ENCODE measurements at places on chromosomes 2 and 18.

GRCh38 chr2:185522472-185522871, 216.1 kb upstream of the FSIP2 start:
- DNase-seq, result no peak

DNA sequence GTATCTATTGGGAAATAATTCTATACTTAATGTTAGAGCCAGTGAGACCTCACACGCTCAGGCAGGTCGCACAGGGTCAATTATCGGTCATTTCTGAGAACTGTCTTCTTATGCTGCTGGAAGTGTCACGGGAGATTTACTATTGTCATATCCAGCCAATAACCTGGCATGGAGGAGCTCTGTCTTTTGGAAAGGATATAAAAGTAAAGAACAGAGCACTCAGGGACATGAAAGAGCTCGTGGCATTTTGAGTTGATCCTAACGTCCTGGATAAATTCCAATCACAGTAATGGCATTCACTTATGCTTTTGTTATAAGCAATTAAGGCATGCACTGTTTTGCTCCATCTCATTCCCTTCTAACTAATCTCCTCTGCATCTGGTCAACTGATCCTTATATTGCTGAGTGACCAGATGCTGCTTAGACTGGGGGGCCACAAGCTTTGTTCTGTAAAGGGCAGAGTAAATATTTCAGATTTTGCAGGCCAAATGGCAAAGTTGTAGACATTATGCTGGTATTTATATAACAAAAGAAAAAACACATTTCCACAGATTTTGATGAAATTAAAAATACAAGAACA, 453.5 kb upstream of the SMIM21 start:
- DNase-seq, result no peak

DNA sequence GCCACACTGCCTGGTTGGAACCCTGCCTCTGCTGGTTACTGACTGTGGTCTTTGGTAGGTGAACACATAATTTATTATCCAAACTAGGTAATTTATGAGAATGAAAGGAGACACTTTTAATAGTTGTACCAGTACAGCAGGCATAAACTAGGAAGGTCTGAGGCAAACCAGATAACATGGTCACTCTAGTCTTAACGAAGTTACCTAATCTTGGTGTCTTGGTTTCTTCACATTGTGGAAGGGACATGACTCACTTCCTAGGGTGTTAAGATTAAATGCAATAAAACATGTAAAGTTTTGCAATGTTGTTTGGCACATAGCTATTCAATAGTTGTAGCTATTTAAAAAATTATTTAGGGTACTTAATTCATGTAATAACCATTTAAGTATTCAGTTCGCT, 23.3 kb downstream of the SPTBN1 start:
- no peak for DNase-seq

GRCh38 chr2:235582081-235582686, 88.3 kb downstream of the AGAP1 start:
- DNase-seq, result no peak

DNA sequence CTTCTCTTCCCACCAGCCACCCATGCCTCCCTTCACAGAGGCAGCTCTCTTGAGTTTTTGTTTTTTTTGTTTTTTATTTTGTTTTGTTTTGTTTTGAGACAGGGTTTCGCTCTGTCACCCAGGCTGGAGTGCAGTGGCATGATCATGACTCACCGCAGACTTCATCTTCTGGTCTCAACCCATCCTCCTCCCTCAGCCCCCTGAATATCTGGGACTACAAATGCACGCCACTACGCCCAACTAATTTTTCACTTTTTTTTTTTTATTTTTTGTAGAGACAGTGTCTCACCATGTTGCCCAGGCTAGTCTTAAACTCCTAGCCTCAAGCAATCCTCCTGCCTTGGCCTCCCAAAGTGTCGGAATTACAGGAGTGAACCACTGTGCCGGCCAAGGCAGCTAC, 161.4 kb downstream of the TRABD2A start:
- DNase-seq, result no peak

DNA sequence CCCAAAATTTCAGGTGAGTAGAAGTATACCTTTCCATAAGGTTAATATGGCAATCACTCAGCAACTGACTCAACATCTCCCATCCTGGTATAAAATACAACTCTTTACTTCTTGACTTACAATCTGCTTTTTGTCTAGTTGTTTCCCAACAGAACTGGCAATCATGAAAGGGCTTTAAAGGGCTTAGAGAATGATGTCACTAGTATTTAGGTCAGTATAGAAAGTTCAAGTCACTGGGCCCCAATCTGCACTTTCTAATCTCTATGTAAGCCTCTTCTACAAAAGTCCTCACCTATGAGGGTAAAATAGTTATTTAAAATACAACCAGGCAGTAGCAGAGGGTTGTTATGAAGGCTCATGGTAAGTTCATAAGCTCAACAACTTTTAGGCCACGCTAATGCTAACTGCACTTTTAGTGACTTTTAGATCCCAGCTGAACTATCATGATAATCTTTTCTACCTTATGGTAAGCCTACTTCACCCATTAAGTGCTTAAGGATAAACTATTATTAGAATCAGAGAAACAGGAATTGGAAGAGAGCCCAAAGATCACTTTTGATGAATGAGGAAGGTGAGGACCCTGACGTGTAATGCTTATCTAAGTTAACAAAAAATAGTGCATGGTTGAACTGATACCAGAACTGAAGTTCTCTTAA, 79.6 kb downstream of the GORASP2 start:
- no peak for DNase-seq

DNA sequence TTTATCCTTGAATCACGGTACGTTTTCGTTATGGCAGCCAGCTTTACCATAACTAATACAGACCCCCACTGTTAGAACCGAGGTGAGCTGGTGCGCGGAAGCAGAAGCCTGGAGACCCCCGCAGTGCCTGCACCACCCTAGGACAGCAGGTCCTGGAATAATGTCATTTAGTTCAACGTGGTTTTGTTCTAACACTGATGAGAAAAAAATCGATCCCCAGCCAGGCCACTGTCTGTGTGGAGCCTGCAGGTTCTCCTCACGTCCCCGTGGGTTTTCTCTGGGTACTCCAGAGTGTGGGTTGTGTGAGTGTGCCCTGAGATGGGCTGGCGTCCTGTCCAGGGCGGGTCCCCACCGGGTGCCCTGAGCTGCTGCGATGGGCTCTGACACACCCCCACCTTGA, 69.9 kb upstream of the ST3GAL5 start:
- DNase-seq, result no peak

DNA sequence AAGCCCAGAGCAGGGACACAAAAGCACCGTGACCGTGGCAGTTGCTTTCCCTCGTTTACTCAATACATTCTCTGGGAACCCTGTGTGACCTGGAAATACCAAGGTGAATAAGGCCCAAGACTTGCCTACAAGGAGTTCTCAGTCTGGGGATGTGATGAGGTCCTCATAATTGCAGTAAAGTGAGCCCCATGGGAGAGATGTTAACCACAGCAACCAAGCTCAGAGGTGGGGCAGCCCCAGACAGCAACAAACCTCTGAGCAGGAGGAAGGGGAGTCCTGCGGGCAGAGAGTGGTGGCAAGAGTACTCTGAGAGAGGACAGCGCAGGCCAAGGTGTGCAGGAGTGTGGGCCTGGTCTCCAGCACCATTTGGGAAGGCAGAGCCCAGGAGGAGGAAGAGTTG, 91.6 kb downstream of the TTC32 start:
- DNase-seq, result no peak

- no peak for DNase-seq
Measured at GRCh38 chr2:106054880-106055655, 139.0 kb downstream of the UXS1 start.

GRCh38 chr2:138147796-138148195, 183.5 kb downstream of the HNMT start:
- no peak for DNase-seq

DNA sequence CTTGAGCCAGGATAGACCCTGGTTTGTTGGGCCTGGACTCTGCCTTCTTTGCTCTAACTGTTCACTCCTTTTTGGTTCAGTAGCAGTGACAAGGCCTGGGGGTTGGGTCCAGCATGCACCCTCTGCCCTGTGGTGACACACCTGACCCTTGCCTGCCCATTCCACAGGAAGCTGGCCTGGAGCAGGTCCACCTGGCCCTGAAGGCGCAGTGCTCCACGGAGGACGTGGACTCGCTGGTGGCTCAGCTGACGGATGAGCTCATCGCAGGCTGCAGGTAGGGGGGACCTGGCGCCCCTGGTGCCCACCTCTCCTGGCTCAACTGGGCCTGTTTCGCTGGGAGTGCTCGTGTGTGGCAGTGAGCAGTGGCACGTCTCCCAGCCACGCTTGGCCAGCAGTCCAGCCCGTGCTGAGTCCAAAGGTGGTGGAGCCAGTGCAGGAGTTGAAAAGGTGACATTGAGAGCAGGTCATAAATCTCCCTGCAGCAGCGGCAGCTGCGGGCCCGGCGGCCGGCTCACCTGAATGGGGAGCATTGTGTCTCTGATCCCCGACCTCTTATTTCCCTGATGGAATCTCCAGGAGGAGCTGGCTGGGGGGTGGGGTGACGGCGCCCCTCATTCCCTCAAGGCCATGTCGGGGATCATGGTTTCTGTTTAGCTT, 102.6 kb downstream of the DYSF start:
- no peak for DNase-seq

DNA sequence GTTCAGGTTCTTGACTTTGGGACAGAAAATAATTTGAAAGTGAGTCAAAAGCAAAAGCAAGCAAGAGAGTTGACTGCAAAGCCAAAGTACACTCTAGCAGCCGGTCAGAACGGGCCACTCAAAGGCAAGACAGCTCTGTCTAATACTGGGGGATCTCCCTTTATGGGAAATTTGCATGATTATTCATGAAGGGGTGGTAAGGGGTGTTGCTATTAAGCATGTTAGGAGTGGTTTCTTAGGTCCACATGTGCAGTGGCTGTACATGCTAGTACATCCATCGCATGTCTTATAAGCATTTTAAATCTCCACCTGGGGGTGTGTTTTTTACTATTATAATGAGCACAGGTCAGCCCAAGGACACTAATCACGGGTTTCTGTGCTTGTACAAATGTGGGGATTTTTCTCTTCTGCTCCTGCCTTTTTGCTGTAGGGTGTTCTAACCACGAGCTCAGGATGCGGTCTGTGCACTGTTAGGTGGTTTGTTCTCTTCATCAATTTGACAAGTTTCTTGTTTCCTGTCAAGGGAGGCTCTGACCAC, 60.2 kb upstream of the SPP2 start:
- DNase-seq, result no peak

DNA sequence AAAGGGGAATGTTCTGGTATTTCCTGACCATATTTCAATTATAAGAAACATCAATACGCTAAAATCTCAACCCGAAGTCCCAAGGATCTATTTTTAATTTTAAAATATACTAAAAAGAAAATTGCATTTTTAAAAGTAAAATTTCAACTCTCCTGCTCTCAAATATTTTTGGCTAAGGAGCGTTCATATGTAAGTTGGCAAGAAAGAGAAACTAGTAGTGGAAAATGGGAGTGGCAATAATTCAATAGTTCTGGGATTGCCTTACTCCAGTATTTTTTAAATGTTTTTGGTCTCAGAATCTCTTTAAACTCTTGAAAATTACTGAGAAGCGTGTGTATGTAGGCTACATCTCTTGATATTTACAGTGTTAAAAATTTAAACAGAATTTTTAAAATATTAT, 72.7 kb downstream of the ACVR1 start:
- DNase-seq, result no peak

GRCh38 chr2:209817844-209818271, 46.2 kb downstream of the UNC80 start:
- DNase-seq, result no peak

DNA sequence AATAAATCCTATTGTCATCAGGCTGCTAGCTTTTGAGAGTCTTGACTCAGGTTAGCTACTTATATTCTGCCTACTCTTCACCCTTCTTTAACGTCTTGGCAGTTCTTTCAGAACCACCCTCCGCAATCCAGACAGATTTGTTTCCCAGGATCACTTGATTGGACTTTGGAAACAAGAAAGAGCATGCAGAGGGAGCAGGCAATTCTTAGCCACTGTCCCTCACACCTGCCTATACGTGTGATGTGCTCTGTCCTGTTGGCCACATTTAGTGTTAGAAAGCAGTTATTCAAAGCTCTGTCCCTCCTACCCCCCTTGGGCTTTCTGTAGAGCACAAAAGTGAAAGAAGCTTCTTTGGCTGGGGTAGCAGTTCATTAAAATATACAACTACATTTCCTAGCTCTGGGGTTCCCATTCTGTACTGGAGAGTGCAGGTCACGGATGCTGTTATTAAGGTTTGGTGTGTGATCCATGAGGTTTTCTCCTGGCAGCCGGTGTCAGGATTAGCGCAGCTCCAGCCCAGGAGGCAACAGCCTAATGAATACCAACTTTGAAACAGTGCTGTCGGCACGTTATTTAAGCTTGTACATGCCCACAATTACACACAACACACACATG, 6.3 kb downstream of the FZD5 start:
- DNase-seq, result no peak

GRCh38 chr18:49861659-49862058, 48.3 kb upstream of the ACAA2 start:
- DNase-seq, result no peak

- no peak for DNase-seq
Measured at GRCh38 chr2:240573071-240573515, 4.8 kb downstream of the RNPEPL1 start.

DNA sequence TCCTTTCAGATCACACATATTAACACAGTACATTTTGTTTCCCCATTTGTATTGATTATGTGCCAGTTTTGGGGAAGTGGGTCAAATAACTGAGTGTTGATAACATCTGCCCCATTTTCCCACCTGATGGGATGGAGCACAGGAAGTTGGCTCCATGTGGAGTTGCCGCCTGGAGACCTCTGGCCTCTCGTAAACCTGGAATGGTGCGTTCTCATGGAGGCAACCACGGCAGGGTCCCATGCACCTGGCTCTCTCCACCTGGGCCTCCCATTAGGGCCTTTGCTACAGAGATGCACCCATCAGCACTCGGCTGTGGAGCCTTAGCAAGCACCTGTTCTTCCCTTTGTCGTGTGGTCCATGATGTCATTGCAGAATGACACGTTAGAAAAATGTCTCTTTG, 130.6 kb downstream of the MBP start:
- no peak for DNase-seq

GRCh38 chr2:233429175-233429897, 75.0 kb downstream of the DGKD start:
- DNase-seq, result no peak

GRCh38 chr2:219178377-219179175, 501 bp downstream of the RETREG2 start:
- peak; percentile 17 for DNase-seq

GRCh38 chr2:85779641-85780315, 26.0 kb downstream of the ATOH8 start:
- no peak for DNase-seq

All from NCI-H1417 (cell line).